ENCODE measurements at places on chromosomes 11 and 22.

GRCh38 chr11:117026593-117027330 lies 71.5 kb downstream of the SIK3 start:
- DNase-seq: no peak

GRCh38 chr11:28815110-28815509 lies 706.9 kb downstream of the METTL15 start:
- no peak for DNase-seq

DNA sequence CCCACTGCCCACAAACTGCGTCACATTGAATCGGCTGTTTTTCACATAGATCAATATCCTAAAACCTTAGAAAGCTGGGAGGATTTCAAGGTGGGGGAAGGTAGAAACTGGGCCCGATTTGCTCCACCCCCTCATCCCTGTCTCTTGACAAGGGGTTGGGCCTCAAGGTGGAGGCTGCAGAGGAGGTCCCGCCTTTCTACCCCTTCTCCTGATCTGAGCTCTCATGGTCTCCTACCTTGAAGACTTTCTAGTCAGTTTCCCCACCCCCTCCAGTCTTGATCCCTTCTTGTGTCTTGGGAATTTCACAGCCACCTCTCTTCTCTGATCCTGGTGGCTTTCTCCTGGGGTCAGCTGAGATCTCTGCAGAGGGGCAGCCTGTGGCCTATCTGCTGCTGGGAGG lies 4.5 kb upstream of the STARD10 start:
- no peak for DNase-seq

DNA sequence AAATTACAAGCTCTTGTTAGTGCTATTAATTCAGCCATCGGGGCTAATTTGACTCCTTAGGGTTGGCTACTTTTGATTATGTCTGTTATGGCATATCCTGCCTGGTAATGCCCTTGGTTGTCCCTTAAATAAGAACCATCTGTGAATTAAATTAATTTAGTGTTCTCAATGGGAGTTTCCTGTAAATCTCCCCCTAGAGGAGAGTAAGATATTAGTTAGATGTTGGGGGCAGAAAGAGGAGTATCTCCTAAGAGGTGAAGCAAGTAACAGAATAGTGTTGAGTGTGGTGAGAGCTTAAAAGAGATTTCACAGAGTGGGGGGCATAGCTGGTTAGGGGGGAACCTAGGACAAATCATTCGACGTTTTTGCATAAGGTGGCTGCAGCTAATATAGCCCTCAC lies 1126.9 kb downstream of the JRKL start:
- no peak for DNase-seq

- DNase-seq: no peak
Observed at GRCh38 chr11:66365711-66366619, 5.6 kb downstream of the SLC29A2 start.
